Astrocyte (in vitro differentiated cells and primary cell): ENCODE measurements at places on chromosomes 12 and 14. TPM values are rescaled to one million over a fixed set of nuclear protein-coding genes. Genes with fewer than 3 reads are reported as not detected.

- DNase-seq = peak; percentile 85
Observed at GRCh38 chr14:73723406-73723796, 9.2 kb upstream of the PNMA1 start.

GRCh38 chr12:64782191-64782876 is 23.1 kb upstream of the GNS start:
- no peak for DNase-seq

GRCh38 chr12:16530268-16530850 is 75.6 kb downstream of the LMO3 start:
- no peak for DNase-seq

ASCL1 gene
- not detected in 2 replicates for total RNA-seq

GRCh38 chr12:24379861-24380521 is 430.5 kb upstream of the SOX5 start:
- DNase-seq = no peak

DNA sequence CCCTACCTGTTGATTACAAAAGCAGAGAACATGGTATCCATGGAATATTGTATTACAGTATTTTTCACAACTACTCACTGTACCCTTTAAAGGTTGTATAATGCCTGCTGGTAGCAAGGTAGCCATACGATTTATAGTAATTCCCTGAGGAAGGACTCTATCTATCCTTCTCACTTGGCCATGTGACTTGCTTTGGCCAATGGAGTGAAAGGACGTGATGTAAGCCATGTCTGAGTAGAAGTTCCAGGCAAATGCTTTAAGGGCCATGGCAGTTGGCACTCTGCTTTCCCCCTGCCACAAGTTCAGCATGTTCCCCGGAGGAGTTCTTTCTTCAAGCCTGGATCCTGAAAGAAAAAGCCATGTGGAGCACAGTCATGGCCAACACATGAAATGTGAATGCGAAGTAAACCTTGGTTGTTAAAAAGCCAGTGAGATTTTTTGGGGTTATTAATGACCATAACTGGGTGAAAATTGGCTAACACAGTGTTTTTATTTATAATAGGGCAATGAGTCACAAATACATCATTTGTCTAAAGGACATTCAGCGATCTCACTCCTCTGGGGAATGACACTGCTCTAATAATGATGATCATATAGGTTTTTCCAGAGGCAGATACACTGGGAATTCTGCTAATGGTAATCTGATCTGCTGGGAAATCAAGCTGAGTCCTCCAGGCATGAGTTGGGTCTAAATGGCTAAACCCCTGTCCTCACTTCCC is 67.4 kb upstream of the SLC38A2 start:
- peak; percentile 27 for DNase-seq

DNA sequence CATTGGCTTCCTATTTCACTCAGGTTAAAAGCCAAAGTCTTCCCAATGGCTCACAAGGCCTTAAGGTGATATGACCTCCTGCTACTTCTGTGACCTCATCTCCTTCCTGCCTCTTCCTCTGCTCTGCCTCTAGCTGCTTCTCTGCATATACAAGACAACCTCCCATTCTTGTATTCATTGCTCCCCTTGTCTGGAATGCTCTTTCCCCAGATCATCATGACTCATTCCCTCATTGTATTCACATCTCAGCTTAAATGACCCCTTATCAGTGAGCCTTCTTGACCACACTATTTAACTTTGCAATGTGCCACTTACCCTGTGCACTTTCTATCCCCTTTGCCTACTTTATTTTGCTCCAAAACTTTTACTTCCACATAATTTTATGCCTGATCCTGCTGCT is 90.2 kb downstream of the PPP1R12A start:
- peak; percentile 93 for DNase-seq

- DNase-seq = no peak
Observed at GRCh38 chr14:64112867-64113678, 181.1 kb downstream of the ESR2 start.

GRCh38 chr14:93997916-93998870 is 1.1 kb downstream of the CCDC197 start:
- no peak for DNase-seq

DNA sequence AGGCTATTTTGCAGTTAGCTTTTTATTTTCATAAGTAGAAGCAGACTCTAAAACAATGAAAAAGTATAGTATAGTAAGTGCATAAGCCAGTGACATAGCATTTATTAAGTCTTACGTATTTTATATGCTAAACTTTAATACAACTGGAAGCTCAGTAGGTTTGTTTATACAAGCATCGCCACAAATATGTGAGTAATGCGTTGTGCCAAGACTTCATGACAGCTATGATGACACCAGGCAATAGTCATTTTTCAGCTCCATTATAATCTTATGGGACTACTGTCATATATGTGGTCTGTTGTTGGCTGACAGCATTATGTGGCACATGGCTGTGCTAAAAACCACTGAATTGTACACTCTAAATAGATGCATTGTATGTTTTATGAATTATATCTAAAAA is 40.3 kb downstream of the SLC38A2 start:
- DNase-seq = peak; percentile 58

DNA sequence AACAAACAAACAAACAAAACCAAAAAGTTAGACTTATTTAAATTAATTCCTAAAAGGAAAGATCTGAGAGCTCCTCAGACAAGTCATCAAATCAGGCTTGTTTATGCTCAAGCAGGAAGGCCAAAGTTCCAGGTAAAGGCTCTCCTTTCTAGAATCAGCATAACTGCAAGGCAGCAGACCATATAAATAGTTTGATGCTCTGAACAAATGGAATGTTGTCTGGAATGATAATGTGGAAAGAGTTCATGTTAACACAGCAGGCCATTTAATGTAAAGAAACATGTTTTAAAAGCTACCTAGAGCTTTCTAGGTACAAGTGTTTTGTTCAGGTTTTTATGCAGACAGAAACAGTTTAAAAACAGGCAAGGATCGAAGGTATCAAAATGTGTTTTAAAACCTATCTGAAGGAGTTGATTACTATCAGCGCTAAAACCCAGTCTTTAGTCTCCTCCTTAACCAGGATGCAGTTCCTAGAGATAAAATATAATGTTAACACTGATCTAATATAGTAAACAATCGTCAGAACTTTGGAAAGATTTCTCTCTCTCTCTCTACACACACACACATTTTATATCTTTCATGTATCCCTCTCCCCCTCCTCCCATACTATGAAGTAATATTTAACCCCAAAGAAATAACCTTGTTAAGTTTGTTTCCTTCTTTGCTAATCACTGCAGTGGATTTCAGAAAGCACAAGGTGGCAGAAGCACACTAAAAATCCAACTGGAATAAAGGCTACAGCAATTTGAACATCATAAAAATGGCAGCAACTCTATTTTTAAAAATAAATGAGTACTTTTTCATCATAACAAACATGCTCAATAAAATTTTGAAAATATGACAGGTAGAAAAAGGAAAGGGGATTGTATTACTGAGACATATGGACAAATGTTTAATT is 135.5 kb downstream of the PAWR start:
- DNase-seq = peak; percentile 40

- DNase-seq = no peak
Observed at GRCh38 chr14:56147986-56148901, 30.0 kb downstream of the PELI2 start.

- DNase-seq = no peak
Observed at GRCh38 chr12:6936636-6937480, 6.8 kb upstream of the RNU7-1 start.

GRCh38 chr12:3871356-3871755 is 1.8 kb downstream of the PARP11 start:
- no peak for DNase-seq

DNA sequence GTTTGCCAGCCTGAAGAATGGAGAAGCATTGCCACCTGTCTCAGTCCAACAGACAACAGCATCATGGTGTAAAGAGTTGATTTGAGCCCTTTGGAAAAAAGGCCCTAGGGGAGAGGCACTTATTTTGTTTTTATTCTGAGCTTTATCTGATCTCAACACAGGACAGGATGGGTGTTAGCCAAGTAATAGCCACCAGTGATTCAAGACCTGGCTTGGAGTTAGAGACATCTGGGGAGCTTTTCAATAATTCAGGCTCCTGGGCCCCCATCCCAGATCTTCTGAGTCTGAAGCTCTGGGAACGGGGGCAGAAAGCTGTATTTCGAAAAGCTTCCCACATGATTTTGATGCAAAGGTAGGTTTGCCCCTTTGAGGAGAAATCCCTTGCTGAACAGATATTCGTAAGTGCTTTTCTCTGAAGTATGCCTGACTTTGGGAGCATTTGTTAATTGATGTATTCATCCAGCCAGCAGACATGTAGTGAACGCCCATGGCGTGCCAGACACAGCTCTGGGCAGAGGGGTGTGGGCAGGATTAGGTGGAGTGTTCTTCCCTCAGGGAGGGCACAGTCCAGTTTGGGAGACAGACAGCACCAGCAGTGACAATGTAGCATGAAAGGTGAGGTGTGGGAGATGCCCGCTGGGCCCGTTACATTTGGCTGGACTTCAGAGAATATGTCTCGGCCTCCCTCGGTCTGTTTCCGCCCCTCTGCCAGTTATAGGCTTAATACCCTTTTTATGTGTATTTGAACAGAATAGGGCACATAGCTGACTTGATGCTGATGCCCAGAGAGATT is 72.5 kb downstream of the TSPAN9 start:
- DNase-seq = no peak

DNA sequence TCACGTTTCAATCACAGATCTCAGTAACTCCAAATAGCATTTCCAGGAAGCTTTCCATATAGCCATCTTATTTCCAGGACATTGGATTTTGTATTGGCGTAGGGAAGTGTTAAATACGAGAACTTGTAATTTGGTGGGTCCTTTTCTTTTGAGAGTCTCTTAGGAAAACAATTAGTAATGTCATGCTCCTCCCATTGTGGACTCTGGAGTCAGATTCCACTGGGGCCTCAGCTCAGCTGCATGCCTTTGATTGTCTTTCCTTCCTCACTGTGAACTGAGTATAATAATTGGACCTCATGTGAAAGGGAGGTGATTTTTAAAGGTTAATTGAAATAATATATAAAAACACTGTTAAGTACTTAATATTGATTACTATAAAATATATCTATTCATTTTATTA is 462.6 kb downstream of the NPAS3 start:
- DNase-seq = peak; percentile 10

DNA sequence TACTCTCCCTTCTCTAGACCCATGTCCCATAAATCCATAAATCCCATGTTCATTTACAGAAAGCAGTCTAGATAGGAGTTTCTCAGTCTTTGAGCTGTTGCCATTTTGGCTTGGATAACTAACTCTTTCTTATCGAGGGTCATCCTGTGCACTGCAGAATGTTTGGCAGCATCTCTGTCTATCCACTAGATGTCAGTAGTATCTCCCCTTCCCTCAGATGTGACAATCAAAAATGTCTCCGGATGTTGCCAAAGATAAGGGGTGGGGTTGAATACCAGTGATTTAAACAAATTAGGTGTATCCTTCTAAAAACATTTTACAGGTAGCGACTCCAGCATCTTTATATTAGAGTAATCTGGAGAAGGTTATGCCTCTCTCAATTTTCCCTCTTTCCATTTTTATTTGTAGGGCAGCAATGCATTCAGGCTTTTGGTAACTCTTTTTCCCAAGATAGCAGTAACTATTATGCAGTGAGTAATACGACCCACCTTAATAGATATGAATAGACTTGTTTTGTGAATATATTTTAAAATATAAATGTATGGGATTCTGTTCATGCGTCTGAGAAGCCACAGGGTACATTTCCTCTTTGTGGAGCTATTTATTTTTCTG is 100.7 kb downstream of the LRRK2 start:
- DNase-seq = no peak

- no peak for DNase-seq
Observed at GRCh38 chr14:98296895-98297294, 975.1 kb downstream of the BCL11B start.

- no peak for DNase-seq
Observed at GRCh38 chr14:66281036-66281776, 205.0 kb upstream of the CCDC196 start.

DNA sequence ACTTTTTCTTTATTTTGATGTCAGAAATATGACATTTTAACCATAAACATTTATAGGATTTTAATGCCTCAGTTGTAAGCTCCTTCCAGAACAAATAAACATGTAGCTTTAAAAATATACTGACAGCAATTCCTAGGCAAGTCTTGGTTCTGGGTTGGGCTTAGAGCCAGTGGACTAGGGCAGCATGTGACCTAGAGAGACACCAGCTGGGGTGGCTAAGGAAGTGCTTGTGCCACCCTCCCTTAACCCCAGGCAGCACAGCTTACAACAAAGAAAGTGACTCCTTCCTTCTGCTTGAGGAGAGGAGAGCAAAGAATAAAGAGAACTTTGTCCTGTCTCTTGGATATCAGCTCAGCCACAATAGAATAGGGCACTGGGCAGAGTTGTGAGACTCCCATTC is 61.6 kb upstream of the KTN1 start:
- no peak for DNase-seq

GRCh38 chr14:101542391-101542790 is 18.9 kb upstream of the DIO3 start:
- no peak for DNase-seq

- DNase-seq = no peak
Observed at GRCh38 chr12:128804762-128805161, 19.0 kb downstream of the SLC15A4 start.

DNA sequence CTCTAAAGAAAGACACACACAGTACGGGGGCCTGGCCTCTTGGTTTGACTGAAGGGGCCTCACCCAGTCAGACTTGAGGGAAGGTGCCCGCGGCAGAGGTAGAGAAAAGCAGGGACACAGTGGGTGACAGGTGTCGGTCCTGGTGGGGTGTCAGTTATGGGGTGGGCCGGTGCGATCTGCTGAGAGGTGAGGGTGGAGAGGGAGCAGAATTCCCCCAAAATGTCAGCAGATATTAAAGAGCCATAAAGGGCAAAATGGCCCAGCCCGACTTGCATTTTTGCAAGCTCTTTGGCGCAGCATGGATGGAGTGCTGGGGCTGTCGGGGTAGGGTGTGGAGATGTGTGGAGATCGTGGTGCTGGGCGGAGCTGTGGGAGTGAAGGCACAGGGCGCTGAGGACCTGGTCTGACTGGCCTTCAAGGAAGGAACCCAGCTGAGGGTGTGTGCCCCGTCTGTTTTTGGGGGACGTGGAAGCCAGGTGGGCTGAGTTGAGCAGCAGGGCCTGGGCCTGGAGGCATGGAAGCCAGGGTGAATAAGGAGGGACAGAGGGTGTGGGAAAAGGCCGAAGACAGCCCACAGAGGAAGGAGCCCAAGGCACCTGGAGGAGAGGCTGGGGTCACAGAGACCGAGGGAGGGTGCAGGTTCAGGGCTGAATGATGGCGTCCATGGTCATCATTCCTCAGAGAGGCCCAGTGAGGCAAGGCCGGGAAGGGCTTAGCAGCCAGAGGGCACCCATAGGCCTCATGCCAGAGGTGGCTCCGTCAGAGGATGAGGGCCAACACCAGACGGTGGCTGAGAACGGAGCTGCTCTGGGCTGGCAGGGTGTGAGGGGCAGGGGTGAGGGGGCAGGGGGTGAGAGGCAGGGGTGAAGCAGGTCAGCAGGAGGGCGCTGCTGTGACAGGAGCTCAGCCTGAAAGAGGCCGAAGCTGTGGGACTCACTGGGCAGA is 48.2 kb upstream of the DYNC1H1 start:
- no peak for DNase-seq

GRCh38 chr12:50243507-50243906 is 39.8 kb downstream of the LIMA1 start:
- DNase-seq = no peak
